Mucosa of gallbladder (tissue), 1 donor: ENCODE measurements at places on chromosomes 7 and 10. TPM values are rescaled to one million over a fixed set of nuclear protein-coding genes. Genes with fewer than 3 reads are reported as not detected.

GRCh38 chr7:55127622-55128081, 108.8 kb downstream of the EGFR start:
- no peak for DNase-seq

DNA sequence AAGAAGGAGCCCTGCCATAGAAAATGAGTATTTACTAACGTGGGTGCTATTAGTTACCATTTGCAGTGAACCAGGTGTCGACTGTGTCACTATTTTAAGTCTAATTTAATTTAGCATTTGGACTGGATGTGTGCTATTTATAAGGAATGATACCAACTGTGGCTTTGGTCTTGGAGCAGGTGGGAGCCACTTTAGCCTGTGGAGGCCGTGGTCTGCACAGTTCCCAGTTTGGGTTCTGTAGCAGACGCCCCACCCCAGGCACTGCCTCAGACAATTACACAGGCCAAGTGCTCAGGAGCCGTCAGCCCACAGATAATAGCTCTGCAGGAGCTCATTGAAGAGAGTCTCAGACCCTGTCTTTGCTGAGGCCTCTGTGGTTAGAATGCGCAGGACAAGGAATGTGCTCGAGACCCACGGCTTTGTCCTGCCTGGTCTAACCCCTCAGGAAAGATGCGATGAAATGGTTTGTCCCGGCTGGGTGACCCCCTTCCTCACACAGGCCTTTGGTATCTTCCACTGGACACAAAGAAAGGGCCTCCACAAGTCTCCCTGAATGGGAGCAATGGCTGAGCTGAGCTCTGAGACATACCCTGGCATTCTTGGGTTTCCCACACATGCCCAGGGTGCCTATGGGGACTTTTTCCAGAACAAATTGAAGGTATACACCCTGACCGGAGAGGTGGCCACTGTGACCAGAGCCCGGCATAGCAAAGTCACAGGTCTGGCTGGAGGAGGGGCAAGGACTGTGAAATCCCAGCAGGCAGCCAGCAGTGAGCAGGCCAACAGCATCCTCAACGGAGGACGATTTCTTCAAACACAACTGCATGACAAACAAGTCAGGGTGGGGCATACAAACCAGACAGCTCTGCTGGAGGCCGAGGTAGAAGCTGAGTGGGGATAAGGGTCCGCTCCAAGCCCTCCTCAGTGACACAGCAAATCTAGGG, 251.2 kb downstream of the ARHGAP12 start:
- no peak for DNase-seq

DNA sequence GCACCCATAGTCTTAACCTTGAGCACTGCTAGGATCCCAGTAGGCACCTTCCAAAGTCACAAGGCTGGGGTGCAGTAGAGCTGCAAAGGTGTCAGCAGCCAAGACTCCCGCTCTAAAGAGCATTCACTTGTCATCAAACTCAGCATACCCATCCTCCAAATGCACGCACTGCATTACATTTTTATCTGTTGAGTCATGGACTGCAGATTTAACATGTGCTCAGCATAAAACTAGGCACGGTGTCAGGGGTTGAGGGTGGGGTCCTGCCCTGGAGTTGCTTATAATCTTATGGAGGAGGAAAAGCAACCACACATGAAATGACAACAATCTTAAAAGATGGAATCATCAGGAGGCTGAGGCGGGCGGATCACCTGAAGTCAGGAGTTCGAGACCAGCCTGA, 102.6 kb downstream of the PARP12 start:
- no peak for DNase-seq

- no peak for DNase-seq
Observed at GRCh38 chr7:44956157-44956766, 22.6 kb downstream of the MYO1G start.

DNA sequence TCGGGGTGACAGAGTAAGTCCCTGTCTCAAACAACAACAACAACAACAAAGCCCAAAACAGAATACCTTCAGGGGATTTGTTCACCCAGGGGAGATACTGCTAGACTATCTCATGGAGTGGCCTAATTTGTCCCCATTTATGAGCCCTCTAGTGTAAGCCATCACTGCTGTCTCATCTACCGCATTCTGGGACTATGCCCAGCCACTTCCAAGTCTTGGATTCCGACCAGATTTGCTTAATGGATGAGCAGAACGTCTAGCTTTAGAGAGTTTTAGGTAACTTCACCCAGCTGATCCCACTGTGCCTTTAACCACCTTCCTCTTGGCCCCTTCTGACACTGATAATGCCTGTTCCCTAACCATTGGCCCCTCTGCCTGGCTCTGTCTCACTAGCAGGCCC, 47.1 kb downstream of the PAPSS2 start:
- DNase-seq, result no peak

- DNase-seq, result no peak
Observed at GRCh38 chr7:65892835-65893234, 20.0 kb downstream of the VKORC1L1 start.

GRCh38 chr10:102007796-102008195, 48.2 kb downstream of the ARMH3 start:
- DNase-seq, result no peak

DNA sequence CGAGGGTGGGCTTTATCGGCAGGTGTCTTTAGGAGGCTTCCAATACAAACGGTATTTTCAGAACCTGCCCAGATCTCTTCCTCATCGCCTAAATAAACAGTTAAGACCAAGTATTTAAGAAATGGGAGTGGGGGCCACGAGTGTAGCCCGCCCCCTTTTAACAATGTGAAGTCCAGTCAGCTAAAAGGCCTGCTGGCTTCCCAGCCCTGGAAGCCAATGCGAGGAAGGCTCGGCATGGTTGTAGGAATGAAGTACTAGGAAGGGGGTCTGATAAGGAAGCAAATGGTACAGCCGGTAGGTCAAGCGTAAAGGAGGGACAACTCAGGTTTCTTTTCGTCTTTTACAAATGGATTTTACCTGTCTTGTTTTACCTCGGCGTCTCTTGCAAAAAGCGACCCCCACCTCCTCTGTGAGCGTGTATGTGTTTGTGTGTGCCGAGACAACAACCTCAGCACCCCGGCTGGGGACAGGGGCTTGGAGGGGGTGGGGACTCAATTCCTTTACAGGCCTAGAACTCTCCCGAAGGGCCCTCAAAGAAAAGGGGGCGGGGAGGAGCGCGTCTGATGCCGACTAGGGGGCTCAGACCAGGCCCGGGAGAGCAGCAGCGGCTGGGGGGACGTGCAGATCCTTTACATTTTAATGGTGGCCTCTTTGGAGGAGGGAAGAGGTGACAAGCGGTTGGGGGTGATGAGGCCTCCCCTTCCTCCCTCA, 147.6 kb downstream of the GPR85 start:
- DNase-seq, result peak; percentile 11

GRCh38 chr7:19133886-19134285, 11.3 kb downstream of the FERD3L start:
- DNase-seq, result no peak

- no peak for DNase-seq
Observed at GRCh38 chr7:137538361-137538762, 194.8 kb upstream of the PTN start.

- DNase-seq, result no peak
Observed at GRCh38 chr10:119421891-119422681, 120.4 kb downstream of the RGS10 start.

DNA sequence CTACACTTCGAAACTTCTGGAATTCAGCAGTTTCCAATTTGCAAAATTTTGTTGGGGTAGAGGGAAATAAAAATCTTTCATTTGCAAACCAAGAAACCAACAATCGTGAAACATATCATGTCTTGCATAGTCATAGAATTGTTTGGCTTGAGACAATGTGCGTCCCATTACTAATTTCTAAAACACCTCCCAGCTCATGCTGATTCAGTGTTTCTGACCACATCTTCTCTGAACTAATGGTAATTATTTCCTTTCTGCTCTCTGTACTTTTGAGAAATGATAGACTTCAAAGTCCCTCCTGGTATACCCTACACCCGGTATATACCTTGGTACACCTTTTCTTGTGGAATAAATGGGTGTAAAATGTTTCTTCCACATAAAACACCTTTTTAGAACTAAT, 41.8 kb upstream of the TSPAN13 start:
- DNase-seq, result no peak

DNA sequence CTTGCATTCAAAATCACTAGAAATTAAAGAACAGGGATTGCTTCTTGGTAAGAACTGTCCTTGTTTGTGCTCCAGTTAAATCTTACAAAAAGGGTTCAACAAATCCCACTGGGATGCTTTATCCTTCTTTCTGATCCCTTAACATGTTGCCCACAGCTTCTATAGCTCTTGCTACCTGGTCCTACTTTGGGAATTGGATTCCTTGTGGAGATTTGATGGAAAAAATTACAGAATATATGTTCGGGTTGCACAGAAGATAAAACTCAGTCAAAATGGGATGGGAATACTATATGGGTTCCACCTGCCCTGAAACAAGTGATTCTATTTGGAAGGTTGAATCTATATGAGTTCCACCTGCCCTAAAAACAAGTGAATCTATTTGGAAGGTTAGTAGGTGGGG, at the start of gene OR2A25:
OR2A25 (plus strand) TSS at position 301 of the 400 bp plus-strand sequence. CDS start 4,409 bp downstream, outside the sequence.
- no peak for DNase-seq

- DNase-seq, result no peak
Observed at GRCh38 chr10:74133923-74134820, 16.5 kb downstream of the AP3M1 start.

GRCh38 chr7:66615699-66616098, 13.0 kb upstream of the KCTD7 start:
- DNase-seq, result no peak

DNA sequence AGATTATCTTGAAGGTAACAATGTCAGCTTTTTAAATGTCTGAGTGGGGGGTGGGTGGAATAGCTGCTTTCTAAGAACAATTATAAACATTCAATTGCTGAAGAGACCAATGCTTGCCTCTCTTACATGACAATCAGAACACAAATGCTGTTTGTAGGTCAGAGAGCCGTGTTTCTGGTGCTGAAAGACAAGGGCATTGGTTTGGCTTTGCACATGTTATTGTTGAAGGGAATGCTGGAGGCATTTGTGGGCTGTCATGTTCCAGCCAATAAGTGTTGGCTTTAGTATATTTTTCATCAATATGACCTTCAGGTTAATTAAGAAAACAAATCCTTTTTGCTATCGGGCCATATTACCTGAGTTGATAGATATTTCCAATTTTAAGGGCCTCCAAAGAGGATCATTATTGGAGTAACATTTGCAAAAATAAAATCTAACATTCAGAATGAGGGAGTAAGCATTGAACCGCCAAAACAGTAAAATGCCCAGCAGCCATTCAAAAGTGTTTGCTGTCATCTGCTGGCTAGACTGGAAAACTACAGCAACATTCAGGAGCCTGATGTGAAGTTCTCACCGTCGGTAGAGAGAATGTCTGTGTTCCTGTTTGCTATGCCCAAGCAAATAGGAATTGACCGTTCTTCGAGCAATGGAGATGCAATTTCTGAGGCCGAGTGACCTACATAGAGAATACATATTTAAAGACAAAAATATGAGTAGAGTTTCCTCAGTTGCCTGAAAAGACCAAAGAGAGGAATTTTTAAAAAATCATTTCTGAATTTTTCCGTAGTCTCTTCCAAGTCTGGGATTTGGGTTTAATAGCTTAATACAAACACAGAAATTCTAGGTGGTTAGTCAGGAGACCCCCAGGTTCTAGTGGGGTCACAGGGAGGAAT, 118.9 kb downstream of the APBB1IP start:
- DNase-seq, result no peak

DNA sequence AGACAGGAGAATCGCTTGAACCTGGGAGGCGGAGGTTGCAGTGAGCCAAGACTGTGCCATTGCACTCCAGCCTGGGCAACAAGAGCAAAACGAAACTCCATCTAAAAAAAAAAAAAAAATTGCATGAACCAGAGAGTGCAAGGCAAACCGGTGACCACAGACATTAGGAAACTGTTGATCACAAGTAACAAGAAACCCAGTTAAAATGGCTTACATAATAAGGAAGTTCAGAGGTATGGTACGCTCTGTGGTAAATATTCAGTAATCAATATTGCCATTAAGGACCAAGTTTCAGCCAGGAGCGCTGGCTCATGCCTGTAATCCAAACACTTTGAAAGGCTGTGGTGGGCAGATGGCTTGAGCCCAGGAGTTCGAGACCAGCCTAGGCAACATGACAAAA, 9.2 kb upstream of the NT5C2 start:
- DNase-seq, result no peak

- no peak for DNase-seq
Observed at GRCh38 chr7:88321694-88322093, 15.0 kb upstream of the STEAP4 start.

DNA sequence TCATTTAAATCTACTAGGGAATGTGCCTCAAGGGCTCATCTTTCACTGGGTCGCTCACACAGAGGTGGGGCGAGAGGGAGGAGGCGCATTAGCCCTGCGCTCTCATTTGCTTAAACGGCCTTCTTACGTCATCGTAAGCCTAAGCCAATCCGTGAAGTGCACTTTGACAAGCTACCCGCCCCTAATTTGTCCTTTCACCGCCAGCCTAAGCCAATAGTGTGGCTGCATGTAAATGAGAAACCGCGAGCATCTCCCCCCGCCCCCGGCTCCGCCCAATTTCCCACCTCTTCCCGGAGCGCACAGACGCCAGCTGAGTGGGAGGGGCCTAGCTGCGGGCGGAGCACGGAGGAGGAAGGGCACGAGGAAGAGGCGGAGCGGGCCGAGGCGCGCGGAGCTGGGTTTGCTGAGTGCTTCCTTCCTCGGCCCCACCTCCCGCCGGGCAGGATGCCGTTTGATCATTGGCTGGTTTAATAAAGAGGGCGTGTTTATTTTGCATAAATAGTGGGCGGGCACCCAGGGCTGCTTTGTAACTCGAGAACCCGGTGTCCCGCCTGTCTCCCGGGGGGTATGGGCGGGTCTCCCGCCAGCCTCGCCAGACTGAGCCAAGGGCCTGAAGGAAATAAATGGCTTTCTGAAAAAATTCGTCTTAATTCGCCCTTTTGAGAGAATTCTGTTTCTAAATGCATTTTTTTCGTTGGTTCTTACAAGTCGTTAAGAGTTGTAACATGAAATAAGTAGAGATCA, 289.6 kb upstream of the NFE2L3 start:
- peak; percentile 87 for DNase-seq

FAM20C gene
- total RNA-seq, result 99.2 TPM

PRLHR gene
- 0.17 TPM for total RNA-seq

ZSCAN21 gene
- 12.7 TPM for total RNA-seq

KCNIP2 gene
- 2.5 TPM for total RNA-seq

ASB10 gene
- not detected for total RNA-seq

NRG3 gene
- 14.6 TPM for total RNA-seq

GIGYF1 gene
- total RNA-seq, result 56.2 TPM

NUP205 gene
- total RNA-seq, result 30.9 TPM

TMEM229A gene
- 0.66 TPM for total RNA-seq

IKZF1 gene
- total RNA-seq, result 17.4 TPM

SLC16A9 gene
- total RNA-seq, result 5.6 TPM

CALHM3 gene
- not detected for total RNA-seq

GPRIN2 gene
- total RNA-seq, result 14.8 TPM

HTR5A gene
- total RNA-seq, result not detected

ZP3 gene
- 5.6 TPM for total RNA-seq

NUTM2E gene
- total RNA-seq, result 0.06 TPM
